ENCODE measurements at places on chromosomes 4 and X. TPM values are rescaled to one million over a fixed set of nuclear protein-coding genes. Genes with fewer than 3 reads are reported as not detected.

VEGFD gene
- 0.05 TPM for total RNA-seq

DNA sequence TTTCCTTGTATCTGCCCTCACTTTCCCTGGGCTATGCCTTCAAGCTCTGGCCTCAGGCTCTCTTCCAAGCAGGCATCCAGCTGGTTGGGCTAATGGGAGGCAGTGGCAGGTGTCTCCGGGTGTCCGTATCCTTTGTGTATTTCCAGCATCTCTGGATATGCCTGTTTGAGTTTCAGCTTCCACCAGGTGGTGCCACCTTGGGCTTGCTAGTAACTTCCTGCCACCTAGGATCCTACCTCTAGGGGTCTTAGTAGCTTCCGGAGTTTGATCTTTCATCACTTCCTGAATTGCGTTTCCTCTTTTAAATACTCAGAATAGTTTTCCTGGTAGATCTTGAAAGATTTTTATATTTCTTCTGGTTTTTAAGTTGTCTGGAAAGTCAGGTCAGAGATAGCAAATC, 23.2 kb upstream of the ANOS1 start:
- no peak overlapping the region for H3K27ac ChIP-seq
- no peak overlapping the region for H3K4me3 ChIP-seq
- no peaks in the 10 kb centered on the region for H3K36me3 ChIP-seq
- no peak for DNase-seq
- no peaks in the 10 kb centered on the region for H3K4me1 ChIP-seq

LRP2BP gene
- total RNA-seq = 0.17 TPM

DNA sequence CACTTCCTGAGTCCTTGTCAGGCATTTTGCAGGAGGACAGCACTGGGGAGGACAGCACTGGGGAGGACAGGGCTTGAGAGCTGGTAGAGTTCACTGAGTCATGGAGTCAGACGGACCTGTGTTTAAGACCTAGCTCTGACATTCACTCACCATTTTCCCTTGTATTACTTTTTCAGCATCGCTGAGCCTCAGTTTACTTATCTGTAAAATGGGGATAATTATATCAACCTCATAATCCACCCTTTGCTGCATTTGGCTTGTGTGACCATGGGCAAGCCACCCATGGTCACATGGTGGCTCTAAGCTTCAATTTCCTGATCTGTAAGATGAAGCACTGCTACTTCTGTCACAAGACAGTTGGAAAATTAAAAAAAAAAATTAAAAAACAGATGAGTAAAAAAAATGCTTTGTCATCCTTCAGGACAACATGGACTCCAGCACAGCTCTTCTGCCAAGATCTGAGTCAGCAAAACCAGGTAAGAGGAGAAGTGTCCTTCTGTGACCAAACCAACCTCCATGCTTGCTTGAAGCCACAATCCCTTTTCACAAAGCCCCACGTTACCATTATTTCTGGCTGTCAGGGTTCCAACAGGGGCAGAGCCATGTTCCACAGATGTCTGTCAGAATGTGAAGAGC, 275.5 kb downstream of the RAB28 start:
- H3K36me3 ChIP-seq = no peaks in the 10 kb centered on the region
- no peak overlapping the region for H3K27ac ChIP-seq
- H3K4me1 ChIP-seq = no peaks in the 10 kb centered on the region
- no peaks in the 10 kb centered on the region for H3K27me3 ChIP-seq

GRCh38 chr4:104735174-104735573, 240.5 kb upstream of the CXXC4 start:
- DNase-seq = no peak
- no peak overlapping the region for H3K27ac ChIP-seq
- no peaks in the 10 kb centered on the region for H3K36me3 ChIP-seq
- no peaks in the 10 kb centered on the region for H3K27me3 ChIP-seq

- DNase-seq = no peak
- no peaks in the 10 kb centered on the region for H3K36me3 ChIP-seq
- H3K27me3 ChIP-seq = no peaks in the 10 kb centered on the region
- H3K27ac ChIP-seq = no peak overlapping the region
- H3K4me3 ChIP-seq = no peak overlapping the region
Measured at GRCh38 chr4:13903901-13904300, 276.4 kb upstream of the BOD1L1 start.

DNA sequence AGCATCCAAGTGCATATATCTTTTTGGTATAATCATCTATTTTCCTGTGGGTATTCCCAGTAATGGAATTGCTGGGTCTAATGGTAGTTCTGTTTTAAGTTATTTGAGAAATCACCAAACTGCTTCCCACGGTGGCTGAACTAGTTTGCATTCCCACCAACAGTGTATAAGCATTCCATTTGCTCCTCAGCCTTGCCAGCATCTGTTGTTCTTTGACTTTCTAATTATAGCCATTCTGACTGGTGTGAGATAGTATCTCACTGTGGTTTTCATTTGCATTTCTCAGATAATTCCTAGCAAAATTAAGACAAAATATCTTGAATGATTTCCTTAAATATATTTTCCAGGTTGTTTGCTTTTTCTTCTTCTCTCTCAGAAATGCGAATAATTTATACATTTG, 341.1 kb downstream of the GBA3 start:
- no peak for DNase-seq
- H3K4me1 ChIP-seq = no peaks in the 10 kb centered on the region
- no peak overlapping the region for H3K4me3 ChIP-seq
- no peaks in the 10 kb centered on the region for H3K36me3 ChIP-seq
- H3K27ac ChIP-seq = no peak overlapping the region
- H3K27me3 ChIP-seq = no peaks in the 10 kb centered on the region

DNA sequence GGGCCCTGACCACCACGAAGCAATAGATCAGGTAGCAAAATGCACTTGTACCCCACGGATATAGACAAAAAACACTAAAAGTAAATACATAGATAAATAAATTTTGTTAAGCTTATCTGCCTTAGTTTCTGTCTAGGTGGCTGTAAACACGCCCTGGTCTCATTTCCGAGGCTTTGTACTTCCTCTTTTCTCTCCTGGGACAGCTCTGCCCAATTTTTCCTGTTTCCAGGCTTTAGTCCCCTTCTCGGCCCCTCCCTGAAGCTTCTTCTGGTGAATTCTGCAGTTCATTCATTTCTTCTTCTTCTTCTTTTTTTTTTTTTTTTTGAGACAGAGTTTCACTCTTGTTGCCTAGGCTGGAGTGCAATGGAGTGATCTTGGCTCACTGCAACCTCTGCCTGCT, 73.4 kb upstream of the STOX2 start:
- H3K4me1 ChIP-seq = no peaks in the 10 kb centered on the region
- no peaks in the 10 kb centered on the region for H3K27me3 ChIP-seq
- no peak overlapping the region for H3K4me3 ChIP-seq
- H3K36me3 ChIP-seq = no peaks in the 10 kb centered on the region
- no peak for DNase-seq
- no peak overlapping the region for H3K27ac ChIP-seq

DNA sequence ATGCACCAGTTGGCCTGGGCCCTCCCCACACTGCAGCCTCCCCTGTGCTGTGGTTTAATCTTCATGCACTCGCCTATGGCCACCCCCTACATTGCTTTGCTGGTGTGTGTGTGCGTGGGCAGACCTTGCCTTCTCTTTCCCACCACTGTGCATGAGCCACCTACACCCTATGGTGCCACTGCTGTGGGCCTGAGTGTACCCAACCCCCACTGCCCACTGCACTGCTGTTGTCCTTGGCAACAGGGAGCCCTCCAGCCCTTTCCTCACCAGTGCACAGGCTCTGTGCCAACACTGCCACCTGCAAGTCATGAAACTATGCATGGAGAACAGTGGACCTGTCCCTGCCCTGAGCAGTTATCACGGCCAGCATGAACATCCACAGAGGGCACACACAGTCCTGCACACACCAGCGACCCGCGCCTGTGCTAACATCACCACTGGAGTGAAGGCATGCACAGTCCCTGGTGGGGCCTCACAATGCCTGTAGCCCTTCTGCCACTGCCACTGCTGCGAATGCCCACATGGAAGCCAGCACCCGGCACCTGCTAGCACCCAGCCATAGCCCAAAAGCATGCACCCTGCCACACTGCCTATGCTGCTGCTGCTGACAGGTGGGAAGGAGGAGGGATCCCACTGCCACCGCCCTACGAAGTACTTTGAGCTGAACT, 237.8 kb upstream of the ARSJ start:
- H3K27me3 ChIP-seq = no peaks in the 10 kb centered on the region
- DNase-seq = no peak
- H3K4me1 ChIP-seq = no peaks in the 10 kb centered on the region
- H3K36me3 ChIP-seq = no peaks in the 10 kb centered on the region

CLDN22 gene
- not detected for total RNA-seq

BOD1L1 gene
- 14.6 TPM for total RNA-seq

DNA sequence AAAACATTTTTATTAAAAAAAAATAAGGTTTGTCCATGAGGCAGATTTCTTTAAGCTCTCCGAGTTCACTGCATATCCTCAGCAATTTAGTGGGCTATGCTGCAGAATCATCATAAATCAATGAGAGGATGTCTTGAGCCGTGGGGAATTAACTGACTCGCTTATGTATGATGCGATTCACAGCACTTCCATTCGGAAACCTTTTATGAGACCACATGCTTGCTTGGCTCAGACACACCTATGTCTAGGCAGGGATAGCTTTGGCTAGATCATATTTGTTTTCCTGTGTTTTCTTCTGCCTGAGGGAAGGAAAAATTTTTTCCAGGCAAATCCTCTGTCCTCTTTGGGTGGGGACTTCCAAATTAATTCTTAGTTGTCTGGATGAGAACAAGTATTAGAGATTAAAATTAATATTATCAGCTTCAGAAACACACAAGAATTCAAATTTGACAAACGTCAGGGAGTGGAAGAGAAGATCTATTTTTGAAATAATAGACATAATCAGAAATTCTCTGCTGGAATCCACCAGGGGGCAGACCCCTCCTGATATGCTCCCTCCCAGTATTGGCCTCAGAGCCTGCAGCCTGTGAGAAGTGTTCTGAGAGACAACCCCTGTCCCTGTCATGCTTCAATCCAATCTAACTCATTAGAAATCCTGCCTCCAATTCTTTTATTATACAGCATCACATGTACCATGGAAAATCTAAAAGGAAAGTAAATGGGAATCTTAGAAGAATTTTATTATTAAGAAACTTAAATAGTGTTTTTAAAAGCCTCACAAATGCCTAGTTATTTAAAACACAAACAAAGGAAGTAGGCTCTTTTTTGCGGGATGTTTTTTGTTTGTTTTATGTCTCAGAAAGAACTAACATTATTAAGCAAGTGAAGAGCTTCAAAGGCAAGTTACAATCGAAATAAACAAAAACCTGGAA, 345.1 kb upstream of the TACR3 start:
- no peaks in the 10 kb centered on the region for H3K27me3 ChIP-seq
- H3K36me3 ChIP-seq = no peaks in the 10 kb centered on the region
- no peak overlapping the region for H3K27ac ChIP-seq
- peak; percentile 45 for DNase-seq
- H3K4me1 ChIP-seq = no peaks in the 10 kb centered on the region

DNA sequence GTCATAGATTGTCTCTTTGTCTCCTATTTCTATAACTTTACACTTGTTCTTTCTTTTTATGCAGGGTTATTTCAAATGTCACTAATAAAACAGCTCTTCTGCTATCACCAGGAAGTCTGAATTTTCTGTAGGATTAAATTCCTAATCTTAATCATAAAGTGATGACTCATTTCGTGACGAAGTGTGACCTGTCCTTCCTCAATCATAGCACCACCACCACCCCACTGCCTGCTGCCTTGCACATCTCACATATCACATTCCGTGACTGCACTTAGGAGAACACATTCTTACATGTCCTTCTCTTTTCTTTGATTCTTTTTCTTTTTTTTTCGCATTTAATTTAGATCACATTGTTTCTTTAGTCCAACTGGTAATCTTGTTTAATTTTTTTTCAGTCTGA, 57.7 kb upstream of the UGT2B7 start:
- no peaks in the 10 kb centered on the region for H3K4me1 ChIP-seq
- H3K4me3 ChIP-seq = no peak overlapping the region

HHIP gene
- total RNA-seq = 14.0 TPM

GUCY1B1 gene
- total RNA-seq = 6.7 TPM

CLIC2 gene
- total RNA-seq = 15.5 TPM
